ENCODE measurements at places on chromosomes 6 and 20.

DNA sequence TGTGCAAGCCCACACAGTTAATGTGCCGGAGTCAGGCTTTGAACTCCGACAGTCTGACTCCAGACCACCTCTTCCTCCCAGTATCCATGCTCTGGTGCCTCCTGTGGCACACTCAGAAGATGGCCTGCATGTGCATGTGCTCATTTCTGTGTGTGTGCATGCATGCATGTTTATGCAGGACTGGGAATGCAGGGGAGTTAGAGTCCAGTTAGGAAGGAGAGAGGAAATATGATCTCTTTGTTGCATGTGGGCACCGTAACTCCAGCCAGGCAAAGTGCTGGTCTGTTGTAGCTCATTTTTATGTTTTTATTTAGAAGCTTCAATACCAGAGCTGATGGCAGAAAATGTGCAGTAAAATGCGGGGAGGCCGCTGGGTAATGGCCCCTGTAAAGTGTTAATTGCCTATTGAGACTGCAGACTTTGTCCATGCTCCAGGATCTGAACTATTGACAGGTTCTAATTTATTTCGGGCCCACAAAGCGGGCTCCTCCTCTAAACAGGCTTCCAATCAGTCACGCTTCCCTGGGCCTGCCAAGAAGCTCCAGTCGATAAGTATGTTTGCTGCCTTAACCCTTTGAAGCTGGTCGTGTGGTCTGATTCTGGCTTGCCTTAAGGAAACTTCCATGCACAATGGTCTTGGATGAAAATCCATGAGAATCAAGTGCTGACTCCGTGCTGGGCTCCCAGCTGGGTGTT lies 248.3 kb downstream of the DHX35 start:
- H3K4me3 ChIP-seq: no peak overlapping the region
- no peak overlapping the region for H3K27ac ChIP-seq
- H3K27me3 ChIP-seq: peaks cover 47% of the 10 kb centered on the region
- no peaks in the 10 kb centered on the region for H3K4me1 ChIP-seq
- H3K36me3 ChIP-seq: no peaks in the 10 kb centered on the region
- no peak for DNase-seq

GRCh38 chr6:24874776-24875533 lies 60.8 kb downstream of the RIPOR2 start:
- no peak overlapping the region for H3K4me3 ChIP-seq
- peaks cover 2% of the 10 kb centered on the region for H3K4me1 ChIP-seq
- H3K27me3 ChIP-seq: no peaks in the 10 kb centered on the region
- DNase-seq: no peak
- H3K27ac ChIP-seq: no peak overlapping the region

DNA sequence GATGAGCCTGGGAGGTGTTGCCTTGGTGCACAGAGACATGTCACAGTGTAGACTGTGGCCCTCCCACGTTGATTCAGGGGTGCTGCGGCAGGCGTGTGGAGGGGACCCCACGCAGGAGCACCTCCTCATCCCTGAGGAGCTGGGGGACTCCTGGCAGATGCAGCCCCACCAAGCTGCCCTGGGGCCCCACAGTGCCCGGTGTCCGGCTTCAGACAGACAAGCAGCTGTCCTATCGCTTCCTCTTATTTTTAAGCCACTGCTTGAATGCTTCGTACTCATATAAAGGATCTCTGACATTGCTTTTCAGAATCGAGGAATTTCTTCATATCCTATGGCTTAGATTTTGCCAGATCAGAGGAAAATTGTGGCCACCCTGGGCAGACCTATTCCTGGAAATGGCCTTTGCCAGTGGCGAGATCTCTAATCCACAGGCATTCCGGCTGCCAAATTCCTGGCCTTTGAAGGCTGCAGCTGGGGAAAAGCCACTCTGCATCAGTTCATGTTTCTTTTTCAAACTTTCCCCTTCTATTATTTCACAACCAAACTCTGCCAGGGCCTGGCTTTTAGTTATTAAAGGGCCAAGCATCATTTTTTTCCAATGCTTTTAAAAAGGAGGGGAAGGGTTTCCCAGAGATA lies 337.0 kb downstream of the THBS2 start:
- H3K4me3 ChIP-seq: no peak overlapping the region
- H3K27ac ChIP-seq: no peak overlapping the region

DNA sequence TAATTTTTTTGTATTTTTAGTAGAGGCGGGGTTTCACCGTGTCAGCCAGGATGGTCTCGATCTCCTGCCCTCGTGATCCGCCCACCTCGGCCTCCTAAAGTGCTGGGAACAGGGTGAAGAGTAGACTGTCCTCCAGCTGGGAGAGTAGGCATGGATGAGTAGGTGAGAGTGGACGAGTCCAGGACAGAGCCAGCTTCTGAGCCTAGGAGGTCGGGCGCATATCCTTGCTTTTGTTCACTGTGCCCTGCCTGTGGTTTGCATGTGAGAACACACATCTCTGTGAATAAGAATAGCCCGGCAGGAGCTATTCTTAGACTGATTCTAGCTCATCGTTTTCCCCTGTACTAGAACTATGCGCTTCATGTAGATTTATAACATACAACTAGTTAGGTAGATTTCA lies 78.3 kb downstream of the RPP40 start:
- H3K4me1 ChIP-seq: peaks cover 32% of the 10 kb centered on the region
- H3K4me3 ChIP-seq: no peak overlapping the region
- no peak overlapping the region for H3K27ac ChIP-seq
- DNase-seq: no peak

DNA sequence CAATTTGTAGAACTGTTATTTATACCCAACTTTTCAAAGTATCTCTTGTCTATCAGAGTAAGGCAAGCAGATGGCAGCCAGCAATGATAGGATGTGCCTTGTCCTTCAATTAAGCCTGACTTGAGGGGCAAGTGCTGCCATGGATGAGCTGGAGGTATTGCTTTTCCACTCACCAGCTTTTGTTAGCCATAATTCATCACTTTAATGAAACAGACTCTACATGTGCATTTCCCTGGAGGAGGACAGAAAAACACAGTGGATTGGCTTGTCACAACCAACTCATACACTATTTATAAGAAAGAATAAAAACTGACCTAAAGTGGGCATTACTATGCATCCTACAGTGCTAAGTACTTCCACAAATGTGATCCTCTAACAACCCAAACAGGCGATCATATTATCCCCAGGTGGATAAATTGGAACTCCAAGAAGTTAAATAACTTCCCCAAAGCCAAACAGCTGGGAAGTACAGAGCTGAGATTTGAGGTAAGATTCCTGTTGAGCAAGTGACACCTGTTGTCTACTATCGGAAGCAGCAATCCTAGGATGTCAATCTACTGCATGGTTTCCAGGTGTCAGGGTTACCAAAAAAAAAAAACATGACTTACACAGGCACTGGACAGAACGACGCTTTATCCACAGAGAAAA lies 73.9 kb upstream of the NRSN1 start:
- peak overlapping the region; percentile 85 for H3K27ac ChIP-seq
- no peak for DNase-seq
- peaks cover 5% of the 10 kb centered on the region for H3K27me3 ChIP-seq

DNA sequence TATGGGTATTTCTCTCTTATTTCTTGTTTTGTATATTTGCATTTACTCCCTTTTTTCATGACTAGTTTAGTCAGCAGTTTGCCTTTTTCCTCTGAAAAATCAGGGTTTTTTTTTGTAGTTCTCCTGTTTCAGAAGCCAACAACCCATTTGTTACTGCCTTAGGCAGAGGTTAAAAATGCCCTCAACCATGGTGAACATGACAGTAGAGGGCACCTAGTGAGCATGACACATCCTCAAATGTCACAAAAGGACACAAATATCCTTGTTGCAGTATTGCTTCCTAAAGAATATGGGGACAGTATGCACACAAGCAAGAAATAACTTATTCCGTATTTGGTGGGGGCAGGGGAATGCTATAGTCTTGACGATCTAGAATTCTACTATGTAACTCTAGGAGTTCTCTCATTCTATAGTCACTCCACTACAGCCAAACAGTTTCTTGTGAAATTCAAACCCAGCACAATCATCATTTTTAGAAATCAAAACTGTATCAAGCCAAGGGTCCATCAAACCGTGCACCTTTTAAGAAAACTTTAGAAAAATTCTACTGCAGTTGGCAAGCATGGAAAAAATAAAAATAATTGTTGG lies 47.0 kb downstream of the GOPC start:
- H3K4me1 ChIP-seq: peaks cover 13% of the 10 kb centered on the region
- H3K27me3 ChIP-seq: no peaks in the 10 kb centered on the region
- DNase-seq: no peak
- H3K27ac ChIP-seq: no peak overlapping the region
- H3K36me3 ChIP-seq: no peaks in the 10 kb centered on the region

DNA sequence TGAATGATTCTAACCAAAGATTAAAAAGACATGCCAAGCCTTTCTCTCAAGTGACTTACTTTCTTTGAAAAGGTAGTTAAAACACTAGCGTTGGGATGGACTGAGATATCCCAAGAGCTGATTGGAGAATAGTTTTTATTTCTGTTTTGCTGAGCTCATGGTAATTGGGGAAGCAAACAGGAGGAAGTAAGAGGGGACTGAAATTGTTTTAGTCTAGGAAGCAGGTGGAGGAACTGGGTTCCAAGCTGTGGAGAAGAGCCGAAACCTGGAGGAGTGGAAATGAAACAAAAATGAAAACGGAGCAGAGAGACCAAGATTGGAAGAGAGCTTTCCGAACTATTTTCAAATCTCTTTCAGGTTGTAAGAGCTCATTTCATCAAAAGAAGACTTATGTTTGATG lies 59.9 kb upstream of the TENT5A start:
- no peak for DNase-seq
- H3K4me3 ChIP-seq: no peak overlapping the region
- no peaks in the 10 kb centered on the region for H3K36me3 ChIP-seq
- no peaks in the 10 kb centered on the region for H3K27me3 ChIP-seq
- H3K27ac ChIP-seq: no peak overlapping the region

DNA sequence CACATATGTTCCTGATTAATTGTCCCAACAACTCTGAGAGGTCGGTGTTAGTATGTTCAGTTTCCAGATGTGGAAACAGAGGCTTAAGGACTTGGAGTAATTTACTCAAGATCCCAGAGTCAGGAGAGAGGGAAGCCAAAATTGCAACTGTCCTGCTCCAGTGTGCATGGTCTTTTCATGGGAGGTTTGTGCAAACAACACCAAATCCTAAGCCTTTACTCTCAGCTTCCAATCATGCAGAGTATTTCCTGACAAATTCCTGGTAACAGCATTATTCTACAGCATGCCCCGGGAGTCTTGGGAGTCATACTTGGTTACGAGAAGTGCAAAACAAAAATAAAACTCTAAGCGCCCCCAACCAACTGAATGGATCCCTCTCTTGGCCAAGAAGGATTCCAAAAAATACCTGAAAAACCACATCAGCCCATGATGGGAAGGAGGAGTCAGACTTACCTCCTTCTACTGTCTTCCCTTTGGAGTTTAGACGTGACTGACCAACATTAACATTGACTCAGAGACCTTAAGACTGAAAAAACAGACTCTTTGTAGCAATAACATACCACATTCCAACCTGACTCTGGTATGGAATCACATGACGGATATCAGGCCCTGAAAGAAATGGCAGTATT lies 30.8 kb upstream of the PPP1R3G start:
- H3K4me3 ChIP-seq: no peak overlapping the region
- peak overlapping the region; percentile 75 for H3K27ac ChIP-seq
- H3K27me3 ChIP-seq: no peaks in the 10 kb centered on the region

DNA sequence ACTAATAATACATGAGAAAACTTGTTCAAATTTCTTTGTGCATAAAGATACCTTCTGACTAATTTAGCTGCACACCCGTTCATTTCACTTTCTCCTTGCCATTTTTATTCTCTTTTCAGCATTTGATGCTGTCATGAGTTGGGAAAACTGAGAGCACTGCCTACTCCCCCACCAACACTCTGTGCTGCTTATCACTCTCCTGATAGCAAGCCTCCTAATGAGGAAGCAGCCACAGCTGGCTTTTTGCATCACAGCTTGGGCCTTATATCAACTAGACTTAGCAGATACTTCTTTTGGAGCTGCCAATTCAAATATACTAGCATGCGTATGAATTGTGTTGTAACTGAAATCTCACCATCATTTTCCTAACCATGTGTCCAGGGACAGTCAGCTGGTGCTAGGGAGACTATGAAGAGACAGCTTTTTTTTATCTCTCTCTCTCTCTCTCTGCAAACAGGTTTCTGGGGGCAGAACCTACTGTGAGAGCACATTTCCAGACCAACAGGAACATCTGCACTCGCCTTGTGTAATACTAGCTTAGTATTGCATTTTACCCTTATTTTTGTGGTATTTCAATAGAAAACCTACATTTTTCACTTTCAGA lies 699.0 kb downstream of the KHDRBS2 start:
- H3K27ac ChIP-seq: no peak overlapping the region
- H3K27me3 ChIP-seq: no peaks in the 10 kb centered on the region
- no peak overlapping the region for H3K4me3 ChIP-seq
- no peaks in the 10 kb centered on the region for H3K36me3 ChIP-seq
- no peak for DNase-seq

GRCh38 chr6:37488476-37488875 lies 11.2 kb downstream of the CCDC167 start:
- no peak overlapping the region for H3K27ac ChIP-seq
- H3K36me3 ChIP-seq: no peaks in the 10 kb centered on the region
- no peaks in the 10 kb centered on the region for H3K27me3 ChIP-seq
- peaks cover 14% of the 10 kb centered on the region for H3K4me1 ChIP-seq

DNA sequence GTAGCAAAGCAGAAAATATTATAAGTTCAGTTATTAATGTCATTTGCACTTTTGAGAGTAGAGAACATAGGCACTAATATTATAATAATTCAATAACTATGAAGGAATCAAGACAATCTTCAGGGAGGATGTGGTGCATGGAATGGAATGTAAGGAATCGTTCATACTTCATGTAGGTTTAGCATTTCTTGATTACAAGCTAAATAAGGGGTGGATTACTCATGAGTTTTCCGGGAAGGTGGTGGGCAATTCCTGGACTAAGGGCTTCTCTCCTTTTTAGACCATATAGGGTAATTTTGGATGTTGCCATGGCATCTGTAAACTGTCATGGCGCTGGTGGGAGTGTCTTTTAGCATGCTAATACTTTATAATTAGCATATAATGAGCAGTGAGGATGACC lies 9.1 kb upstream of the BTNL2 start:
- peak overlapping the region; percentile 13 for H3K4me3 ChIP-seq
- no peaks in the 10 kb centered on the region for H3K36me3 ChIP-seq
- peaks cover 80% of the 10 kb centered on the region for H3K27me3 ChIP-seq
- H3K4me1 ChIP-seq: peaks cover 4% of the 10 kb centered on the region
- DNase-seq: no peak
- no peak overlapping the region for H3K27ac ChIP-seq

GRCh38 chr20:33028875-33029274 lies 2.6 kb upstream of the BPIFB6 start:
- H3K4me1 ChIP-seq: no peaks in the 10 kb centered on the region
- no peak overlapping the region for H3K27ac ChIP-seq

- DNase-seq: no peak
- no peaks in the 10 kb centered on the region for H3K27me3 ChIP-seq
- no peak overlapping the region for H3K4me3 ChIP-seq
- peaks cover 37% of the 10 kb centered on the region for H3K4me1 ChIP-seq
Measured at GRCh38 chr20:17881741-17882064, 86.9 kb downstream of the SNX5 start.

- H3K4me3 ChIP-seq: no peak overlapping the region
- H3K27me3 ChIP-seq: no peaks in the 10 kb centered on the region
- H3K36me3 ChIP-seq: no peaks in the 10 kb centered on the region
- peaks cover 13% of the 10 kb centered on the region for H3K4me1 ChIP-seq
Measured at GRCh38 chr6:119880840-119881239, 531.3 kb upstream of the MAN1A1 start.

GRCh38 chr20:56504373-56505005 lies 20.1 kb upstream of the FAM209A start:
- H3K27ac ChIP-seq: peak overlapping the region; percentile 83
- DNase-seq: no peak
- no peak overlapping the region for H3K4me3 ChIP-seq
- H3K27me3 ChIP-seq: no peaks in the 10 kb centered on the region
- H3K36me3 ChIP-seq: peaks cover 1% of the 10 kb centered on the region
